ENCODE measurements at places on chromosomes 1 and 21. TPM values are rescaled to one million over a fixed set of nuclear protein-coding genes. Genes with fewer than 3 reads are reported as not detected.

GRCh38 chr1:36855699-36856494, 178.4 kb downstream of the GRIK3 start:
- no peak for DNase-seq

- no peak for DNase-seq
These were observed 97.5 kb downstream of the SPATA46 start for GRCh38 chr1:162279136-162279498.

DNA sequence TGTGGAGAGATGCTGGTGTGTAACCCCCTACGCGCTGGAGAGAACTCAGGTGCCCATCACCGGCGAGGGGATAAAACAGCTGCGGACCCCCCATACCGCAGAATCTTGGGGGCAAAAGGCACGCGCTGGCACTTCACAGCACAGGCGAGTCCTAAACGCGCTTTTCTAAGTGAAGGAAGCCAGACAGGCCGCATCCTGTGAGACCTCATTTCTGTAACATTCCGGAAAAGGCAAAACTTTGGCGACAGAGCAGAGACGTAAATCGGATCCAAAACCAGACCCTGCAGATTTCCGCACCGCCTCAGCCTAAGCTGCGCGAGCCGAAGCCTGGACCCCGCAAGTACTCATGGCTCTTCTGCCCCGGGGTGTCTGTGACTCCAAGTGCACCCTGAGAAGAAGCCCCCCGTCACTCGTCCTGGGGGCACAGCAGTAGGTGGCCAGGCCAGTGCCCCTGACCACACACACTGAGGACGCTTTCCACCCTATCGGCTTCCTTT, 60.9 kb downstream of the SLX9 start:
- no peak for DNase-seq

Gene HJV
- total RNA-seq: not detected

GRCh38 chr21:28253961-28254360, 738.7 kb downstream of the LTN1 start:
- DNase-seq: no peak

GRCh38 chr21:16563795-16564194, 834.0 kb downstream of the USP25 start:
- DNase-seq: no peak

DNA sequence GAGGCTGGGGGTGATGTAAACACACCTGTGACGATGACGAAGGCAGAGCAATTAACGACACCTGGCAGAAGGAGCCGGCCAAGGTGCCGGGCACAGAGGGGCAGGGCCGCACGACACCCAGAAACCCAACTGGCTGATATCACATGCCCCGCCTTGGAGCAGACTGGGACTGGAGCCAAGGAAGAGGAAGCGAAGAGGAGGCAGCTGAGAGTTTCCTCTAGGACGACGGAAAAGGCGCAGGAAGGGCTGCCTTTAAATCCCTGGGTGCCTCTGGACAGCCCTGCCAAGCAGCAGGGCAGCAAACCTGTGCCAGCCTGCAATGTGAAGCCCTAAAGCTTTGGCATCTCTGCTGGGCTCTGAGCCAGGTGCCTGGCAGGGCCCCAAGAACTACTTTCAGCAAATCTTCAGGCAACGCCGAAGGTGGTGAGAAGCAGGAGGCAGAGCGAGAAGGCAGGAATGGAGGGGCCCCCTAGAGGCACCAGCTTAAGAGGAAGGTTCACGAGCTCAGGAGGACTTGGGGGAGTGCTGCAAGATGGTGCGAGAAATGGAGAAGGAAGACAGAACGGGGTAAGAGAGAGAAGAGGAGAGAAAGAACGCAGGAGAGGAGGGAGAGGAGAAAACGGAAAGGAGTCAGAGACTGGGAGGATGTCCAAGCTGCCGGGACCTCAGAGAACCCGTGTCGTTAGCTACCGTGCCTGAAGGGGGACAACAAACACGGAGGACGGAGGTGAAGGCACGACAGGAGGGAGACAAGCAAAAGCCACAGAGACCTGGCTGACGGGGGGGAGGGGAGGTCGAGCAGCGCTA, 25.3 kb upstream of the PEF1 start:
- peak; percentile 22 for DNase-seq

Measured in CD8-positive, alpha-beta T cell (primary cell).